ENCODE measurements at places on chromosomes 16 and 17. TPM values are rescaled to one million over a fixed set of nuclear protein-coding genes. Genes with fewer than 3 reads are reported as not detected.

The FOXN1 gene
- polyA plus RNA-seq: 0.12 TPM

The EVI2A gene
- 2.8 TPM for polyA plus RNA-seq

The TNFRSF17 gene
- not detected for polyA plus RNA-seq

The C16orf96 gene
- 1.1 TPM for polyA plus RNA-seq

The EXOC3L1 gene
- 15.3 TPM for polyA plus RNA-seq

The TPSB2 gene
- 2.7 TPM for polyA plus RNA-seq

DNA sequence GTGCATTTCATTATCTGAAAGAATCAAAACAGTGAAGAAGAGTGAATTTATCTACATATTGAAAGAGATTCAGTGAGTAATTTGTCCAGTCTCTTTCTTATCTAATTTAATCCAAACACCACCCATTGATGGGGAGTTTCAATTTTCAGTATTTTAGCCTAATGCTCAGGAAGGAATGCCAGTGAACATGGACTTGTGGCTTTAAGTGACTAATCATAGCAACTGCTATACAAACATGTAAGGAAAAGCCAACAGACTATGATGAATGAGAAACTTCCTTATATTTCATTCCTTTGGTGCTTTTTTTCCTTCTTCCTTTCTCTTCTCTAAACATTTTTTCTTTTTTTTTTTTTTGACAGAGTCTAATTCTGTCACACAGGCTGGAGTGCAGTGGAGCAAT, 885.8 kb downstream of the KCNJ2 start:
- no peak for DNase-seq

- peak; percentile 90 for DNase-seq
Observed at GRCh38 chr17:30970831-30971567, at the start of gene RNF135. Gene RNF135 (plus strand): TSS chr17:30971039. CDS start chr17:30971074, 35 bp downstream.

DNA sequence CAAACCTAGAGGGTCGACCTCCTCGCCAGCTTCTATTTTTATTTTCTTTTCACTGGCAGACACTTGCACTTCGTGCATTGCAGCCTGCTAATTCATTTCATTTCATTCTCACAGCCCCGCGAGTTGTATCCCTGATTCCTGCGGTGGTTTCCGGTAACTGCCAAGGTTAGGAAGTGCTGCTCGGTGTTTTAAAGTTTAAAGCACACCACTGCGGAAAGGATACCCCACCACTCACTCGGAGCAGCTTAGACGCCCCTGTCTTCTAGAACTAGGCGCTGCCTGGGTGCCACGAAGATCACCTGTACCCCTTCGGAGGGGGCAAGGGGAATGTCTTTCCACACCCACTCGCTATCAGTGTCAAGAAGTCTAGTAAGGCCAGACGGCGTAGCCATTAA, 509 bp downstream of the CNEP1R1 start:
- DNase-seq: no peak

DNA sequence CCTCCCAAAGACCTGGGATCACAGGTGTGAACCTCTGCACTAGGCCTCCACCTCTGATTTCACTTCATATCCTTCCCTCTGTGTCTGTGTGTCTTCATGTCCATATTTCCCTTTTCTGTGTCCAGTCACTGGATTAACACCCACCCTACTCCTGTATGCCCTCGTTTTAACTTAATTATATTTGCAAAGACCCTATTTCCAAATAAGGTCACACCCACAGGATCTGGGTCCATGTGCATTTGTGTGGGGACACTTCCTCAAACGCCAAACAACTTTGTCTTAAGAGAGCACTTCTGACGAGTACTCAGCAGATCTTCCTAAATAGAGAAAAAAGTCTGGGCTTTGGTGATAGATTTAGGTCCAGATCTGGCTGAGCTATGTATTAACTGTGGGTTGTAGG, 56.3 kb downstream of the MPHOSPH6 start:
- DNase-seq: no peak

- DNase-seq: no peak
Observed at GRCh38 chr16:13923703-13924298, 3.8 kb downstream of the ERCC4 start.

GRCh38 chr16:58128711-58129096, 477 bp downstream of the CFAP20 start:
- DNase-seq: no peak

DNA sequence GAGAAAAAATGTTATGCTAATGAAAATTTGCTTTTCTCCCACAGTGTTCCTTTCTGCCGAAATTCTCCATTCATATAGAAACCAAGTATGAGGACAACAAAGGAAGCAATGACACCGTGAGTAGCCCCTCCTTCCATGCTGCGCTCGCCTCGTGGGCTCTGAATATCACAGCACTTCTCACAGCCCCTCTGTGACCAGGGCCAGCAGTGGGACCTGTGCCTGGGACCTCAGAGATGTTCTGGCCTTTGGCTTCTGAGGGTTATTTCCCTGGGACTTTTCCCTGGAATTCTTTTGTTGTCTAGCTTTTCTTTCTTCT, 139.6 kb upstream of the NOL11 start:
- no peak for DNase-seq

DNA sequence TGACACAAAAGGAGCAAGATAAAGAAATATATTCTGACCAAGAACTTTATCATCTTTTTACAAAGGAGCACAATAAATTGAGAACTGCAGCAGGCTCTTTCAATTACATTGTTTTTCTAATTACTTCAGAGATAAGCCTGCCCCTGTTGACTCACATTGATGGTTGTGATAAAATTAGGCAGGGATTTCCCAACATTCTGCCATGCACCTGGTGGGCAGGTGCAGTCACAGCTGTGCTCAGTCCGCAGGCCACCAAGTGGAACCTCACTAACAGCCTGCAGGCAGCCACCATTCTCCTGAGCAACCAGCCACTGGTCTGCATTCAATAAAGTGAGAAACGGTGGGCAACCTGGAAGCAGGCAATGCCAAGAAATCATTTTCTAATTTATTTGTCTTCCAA, 5.1 kb downstream of the FANCA start:
- DNase-seq: no peak

- no peak for DNase-seq
Observed at GRCh38 chr16:49531931-49532840, 158.6 kb downstream of the C16orf78 start.

GRCh38 chr17:40110026-40110845, 9.8 kb upstream of the NR1D1 start:
- no peak for DNase-seq

DNA sequence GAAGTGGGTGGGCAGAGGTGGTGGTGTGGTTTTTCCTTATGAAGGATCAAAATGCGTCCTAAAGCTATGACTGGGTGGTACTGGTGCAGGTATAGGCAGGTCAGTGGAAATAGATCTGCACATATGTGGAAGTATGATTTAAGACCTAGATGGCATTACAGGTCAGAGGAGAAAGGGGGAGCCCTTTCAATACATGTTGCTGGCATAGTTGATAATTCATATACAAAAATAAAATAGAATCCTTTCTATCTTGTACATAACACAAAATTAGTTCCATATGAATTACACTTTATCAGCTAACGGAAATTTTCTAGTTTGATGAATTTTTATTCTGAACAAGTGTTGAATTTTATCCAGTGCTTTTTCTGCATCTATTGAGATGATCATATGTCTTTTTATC, 20.8 kb upstream of the PIK3R5 start:
- DNase-seq: no peak

GRCh38 chr16:82282662-82283061, 112.6 kb upstream of the MPHOSPH6 start:
- no peak for DNase-seq

GRCh38 chr17:60557805-60558204, 31.8 kb upstream of the APPBP2 start:
- DNase-seq: no peak

DNA sequence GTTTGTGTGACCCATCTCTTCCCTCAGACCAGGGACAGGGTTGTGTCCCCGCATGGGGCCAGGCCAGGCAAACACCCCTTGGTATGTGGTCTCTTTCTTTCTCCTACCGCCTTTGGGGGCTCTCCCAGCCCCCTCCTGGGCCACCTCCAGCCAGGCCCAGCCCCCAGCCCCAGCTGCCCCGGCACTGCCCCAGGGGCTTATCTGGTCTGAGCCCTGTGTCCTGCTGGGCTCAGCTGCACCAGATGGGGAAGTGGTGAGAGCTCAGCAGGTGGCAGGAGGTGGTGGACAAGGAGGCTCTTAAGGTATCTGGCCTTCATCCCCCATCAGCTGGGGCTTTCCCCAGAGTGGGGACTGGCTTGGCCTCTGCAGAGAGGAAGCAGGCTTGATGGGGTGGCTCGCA, 8.7 kb downstream of the ADAM11 start:
- no peak for DNase-seq

GRCh38 chr17:71765437-71765836, 355.4 kb upstream of the SOX9 start:
- DNase-seq: no peak

- DNase-seq: no peak
Observed at GRCh38 chr16:30985401-30986128, 558 bp downstream of the HSD3B7 start.

DNA sequence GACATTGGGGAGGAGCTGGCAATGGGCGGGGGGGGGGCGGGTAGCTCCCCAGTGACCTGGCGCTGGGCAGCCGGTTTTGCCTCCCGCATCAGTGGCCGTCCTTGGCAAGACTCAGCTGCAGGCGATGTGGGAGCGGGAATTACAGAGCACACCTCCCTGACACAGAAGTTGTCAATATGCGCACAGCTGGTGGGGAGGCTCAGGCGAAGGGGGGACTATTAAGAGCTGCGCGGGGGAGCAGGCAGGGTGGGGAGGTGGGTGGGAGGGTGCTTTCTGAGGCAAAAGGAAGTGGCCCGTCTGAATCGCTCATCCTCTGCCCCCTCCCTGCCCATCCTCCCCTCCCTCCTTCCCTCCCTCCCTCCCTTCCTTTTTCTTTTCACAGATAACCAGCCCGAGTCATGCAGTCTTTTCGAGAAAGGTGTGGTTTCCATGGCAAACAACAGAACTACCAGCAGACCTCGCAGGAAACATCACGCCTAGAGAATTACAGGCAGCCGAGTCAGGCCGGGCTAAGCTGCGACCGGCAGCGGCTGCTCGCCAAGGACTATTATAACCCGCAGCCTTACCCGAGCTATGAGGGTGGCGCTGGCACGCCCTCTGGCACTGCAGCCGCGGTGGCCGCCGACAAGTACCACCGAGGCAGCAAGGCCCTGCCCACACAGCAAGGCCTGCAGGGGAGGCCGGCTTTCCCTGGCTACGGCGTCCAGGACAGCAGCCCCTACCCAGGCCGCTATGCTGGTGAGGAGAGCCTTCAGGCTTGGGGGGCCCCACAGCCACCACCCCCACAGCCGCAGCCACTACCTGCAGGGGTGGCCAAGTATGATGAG, 44.0 kb downstream of the SREBF1 start:
- no peak for DNase-seq

DNA sequence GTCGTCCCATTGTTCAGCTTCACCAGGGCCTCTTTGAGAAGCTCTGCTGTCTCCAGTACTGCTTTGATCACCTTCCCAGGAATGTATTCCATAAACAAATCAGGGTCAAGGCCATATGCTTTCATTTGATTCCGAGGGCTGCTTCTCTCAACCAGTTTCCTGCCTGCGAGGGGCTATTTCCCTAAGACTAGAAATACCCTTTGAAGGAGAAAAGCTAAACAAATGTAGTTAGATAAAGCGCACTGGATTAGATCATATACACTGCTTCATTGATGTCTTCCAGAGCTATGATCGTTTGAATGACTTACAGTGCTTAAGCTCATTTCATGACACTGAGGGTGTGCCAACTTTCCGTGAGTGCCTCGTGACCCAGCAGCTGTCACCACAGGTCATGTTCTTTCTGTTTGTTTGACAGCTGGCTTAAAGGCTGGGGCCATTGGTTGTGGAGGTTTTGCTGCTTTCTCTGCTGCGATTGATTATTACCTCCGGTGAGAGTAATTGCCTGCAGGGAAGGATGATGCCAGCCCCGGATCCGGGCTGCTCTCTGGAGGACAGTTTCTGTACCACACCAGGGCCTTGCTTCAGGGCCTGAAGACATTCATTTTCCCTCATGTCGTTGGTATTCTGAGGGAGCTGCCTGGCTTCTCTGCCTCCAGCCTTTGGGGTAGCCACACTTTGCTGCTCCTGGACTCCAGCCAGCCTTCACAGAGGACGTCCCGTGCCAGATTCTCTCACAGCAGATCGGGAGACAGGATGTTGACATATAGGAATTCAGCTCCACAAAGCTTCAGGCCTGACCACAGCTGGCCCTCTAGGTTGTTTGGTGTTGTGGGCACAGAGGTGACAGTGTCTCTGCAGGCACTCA, 3.9 kb downstream of the TIMM22 start:
- peak; percentile 57 for DNase-seq

GRCh38 chr16:1024138-1024537, 42.6 kb downstream of the SOX8 start:
- no peak for DNase-seq

- no peak for DNase-seq
Observed at GRCh38 chr17:77274096-77274845, 133.5 kb downstream of the SEC14L1 start.

GRCh38 chr16:82924075-82924854, 297.5 kb downstream of the CDH13 start:
- no peak for DNase-seq

GRCh38 chr17:66551839-66552238, 249.4 kb downstream of the PRKCA start:
- DNase-seq: no peak

DNA sequence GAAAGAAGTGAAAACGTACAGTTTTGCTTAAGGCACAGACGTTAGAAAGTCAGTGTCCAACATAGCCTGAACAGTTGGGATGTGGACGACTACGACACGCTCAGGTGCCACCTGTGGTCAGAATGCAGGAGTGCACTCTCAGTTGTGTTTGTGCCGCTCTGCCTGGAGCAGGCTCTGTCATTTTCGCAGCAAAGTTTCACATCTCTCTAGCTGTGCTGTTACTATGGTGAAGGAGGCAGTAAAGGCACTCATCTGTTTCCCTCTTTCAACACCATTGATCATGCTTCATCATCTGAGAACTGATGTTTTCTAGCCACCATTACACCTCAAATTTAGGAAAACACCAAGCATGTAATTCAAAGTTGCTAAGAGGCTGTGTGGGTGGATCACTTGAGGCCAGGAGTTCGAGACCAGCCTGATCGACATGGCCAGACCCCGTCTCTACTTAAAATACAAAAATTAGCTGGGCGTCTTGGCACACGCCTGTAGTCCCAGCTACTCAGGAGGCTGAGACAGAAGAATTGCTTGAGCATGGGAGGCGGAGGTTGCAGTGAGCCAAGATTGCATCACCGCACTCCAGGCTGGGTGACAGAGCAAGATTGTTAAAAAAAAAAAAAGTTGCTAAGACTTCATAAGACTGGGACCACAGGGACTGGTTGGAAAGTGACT, 44.9 kb upstream of the DNAJA2 start:
- DNase-seq: no peak

DNA sequence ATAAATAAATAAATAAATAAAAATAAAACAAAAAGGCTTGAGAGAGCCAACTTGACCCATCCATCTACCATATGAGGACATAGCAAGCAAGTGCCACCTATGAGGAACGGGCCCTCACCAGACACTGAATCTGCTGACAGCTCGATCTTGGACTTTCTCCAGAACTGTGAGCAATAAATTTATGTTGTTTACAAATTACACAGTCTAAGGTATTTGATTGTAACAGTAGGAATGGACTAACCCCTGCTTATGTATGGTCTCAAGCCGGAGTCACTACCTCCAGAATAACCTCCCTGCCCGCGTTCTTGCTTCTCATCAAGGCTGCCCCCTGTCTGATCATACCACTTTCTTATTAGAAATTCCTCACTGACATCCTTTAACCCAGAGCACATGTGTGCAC, 9.9 kb downstream of the SLC5A11 start:
- DNase-seq: no peak

- peak; percentile 60 for DNase-seq
Observed at GRCh38 chr16:85717393-85718152, 28.8 kb upstream of the GINS2 start.

- DNase-seq: no peak
Observed at GRCh38 chr17:6366221-6366666, 68.7 kb downstream of the AIPL1 start.

GRCh38 chr16:25478476-25478875, 213.3 kb upstream of the HS3ST4 start:
- DNase-seq: no peak

Data from hindlimb muscle (tissue), 1 donor.